ENCODE measurements at places on chromosomes 12 and 14.

- DNase-seq: no peak
Measured at GRCh38 chr12:57523706-57524614, 1.3 kb downstream of the MBD6 start.

- peak; percentile 47 for DNase-seq
Measured at GRCh38 chr14:99127651-99128167, 144.3 kb downstream of the BCL11B start.

GRCh38 chr14:68471029-68471963, 321.6 kb downstream of the ZFP36L1 start:
- DNase-seq: no peak

GRCh38 chr14:73764406-73765280, 50.5 kb upstream of the PNMA1 start:
- DNase-seq: peak; percentile 78

- DNase-seq: no peak
Measured at GRCh38 chr12:104473374-104473983, 16.7 kb downstream of the CHST11 start.

DNA sequence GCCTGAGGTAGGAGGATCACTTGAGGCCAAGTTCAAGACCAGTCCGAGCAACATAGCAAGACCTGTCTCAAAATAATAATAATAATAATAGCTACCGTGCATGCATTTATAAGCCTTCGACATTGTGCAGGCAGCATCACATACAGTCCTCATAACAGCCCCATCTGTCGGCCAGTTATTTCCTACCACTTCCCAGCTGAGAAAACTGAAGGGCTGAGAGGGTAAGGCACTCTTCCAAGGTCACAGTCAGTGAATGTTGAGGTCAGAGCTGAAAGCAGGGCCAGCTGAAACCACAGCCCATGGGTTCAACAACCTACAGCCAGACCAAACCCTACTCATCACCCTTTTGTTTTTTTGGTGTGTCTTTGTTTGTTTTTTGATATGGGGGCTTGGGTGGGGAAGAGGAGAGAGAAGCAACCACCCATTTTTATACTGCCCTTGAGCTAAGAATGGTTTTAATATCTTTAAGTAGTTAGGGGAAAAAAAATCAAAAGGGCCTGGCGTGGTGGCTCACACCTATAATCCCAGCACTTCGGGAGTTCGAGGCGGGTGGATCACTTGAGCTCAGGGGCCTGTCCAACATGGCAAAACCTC, 16.8 kb upstream of the ITPK1 start:
- DNase-seq: no peak

- DNase-seq: no peak
Measured at GRCh38 chr14:31877255-31877798, 199.8 kb upstream of the ARHGAP5 start.

DNA sequence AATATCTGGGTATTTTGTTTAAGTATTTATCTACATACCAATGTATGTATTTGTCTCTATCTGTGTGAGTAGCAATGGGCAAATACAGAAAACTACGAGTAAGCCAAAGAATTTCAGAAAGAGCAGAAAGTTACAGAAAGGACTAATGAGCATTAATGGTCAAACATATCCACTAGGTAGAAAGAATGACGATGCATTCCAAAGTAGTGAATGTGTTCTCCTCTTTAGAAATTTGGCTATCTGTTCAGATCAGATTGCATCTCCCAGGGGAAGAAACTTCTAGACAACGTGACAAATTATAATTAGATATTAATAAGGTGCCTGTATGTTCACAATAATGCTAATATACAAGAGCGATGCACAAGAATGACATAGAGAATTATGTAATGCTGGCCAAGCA, 194.5 kb upstream of the GZMB start:
- no peak for DNase-seq

DNA sequence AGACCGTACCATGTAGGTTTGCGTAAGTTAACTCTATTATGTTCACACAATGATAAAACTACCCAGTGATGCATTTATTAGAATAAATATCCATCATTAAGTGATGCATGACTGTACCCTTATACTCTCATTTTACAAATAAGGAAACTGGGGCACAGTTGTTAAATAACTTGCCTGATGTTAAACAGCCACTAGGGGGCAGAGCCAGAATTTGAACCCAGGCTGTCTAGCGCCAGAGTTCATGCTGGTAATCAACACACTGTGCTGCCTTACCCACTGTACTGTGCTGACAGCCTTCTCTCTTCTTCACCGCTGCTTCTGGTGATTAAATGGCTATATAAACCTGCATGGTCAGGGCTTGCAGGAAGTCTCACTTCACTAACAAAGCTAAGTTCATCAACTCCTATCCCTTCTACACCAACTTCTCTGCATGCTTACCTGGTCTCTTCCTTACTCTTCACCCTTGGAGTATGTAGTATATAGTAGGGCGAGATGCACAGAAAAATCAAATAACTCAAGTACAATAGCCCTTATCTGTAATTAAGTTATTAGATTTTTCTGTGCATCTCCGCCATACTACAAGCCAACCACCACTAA, 43.6 kb upstream of the APPL2 start:
- no peak for DNase-seq

- DNase-seq: no peak
Measured at GRCh38 chr14:81221579-81222102, 882 bp upstream of the GTF2A1 start.

- no peak for DNase-seq
Measured at GRCh38 chr14:79701371-79701770, 509.9 kb downstream of the DIO2 start.

- DNase-seq: no peak
Measured at GRCh38 chr14:31510222-31510621, 22.4 kb upstream of the GPR33 start.

GRCh38 chr12:131720921-131721320, 10.0 kb downstream of the SFSWAP start:
- DNase-seq: no peak

GRCh38 chr14:33282331-33283230, 343.9 kb downstream of the NPAS3 start:
- DNase-seq: no peak

DNA sequence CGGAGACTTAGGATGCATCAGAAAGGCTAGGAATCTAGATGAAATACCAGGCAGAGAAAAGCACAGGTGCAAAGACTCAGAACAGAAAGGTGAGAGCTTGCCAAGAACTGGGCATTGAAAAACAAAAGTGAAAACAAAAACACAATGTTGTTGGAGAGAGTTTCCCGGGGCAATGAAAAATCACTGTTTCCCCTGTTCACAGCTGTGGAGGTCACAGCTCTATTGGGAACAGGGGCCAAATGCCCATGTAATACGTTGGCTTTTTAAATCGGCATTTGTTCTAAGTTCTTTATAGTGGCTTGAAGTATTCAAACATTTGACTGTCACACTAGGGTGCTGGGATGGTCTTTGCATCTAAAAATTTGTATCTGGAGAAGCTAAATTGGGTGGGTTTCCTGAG, 108.3 kb downstream of the SLC15A4 start:
- DNase-seq: no peak

DNA sequence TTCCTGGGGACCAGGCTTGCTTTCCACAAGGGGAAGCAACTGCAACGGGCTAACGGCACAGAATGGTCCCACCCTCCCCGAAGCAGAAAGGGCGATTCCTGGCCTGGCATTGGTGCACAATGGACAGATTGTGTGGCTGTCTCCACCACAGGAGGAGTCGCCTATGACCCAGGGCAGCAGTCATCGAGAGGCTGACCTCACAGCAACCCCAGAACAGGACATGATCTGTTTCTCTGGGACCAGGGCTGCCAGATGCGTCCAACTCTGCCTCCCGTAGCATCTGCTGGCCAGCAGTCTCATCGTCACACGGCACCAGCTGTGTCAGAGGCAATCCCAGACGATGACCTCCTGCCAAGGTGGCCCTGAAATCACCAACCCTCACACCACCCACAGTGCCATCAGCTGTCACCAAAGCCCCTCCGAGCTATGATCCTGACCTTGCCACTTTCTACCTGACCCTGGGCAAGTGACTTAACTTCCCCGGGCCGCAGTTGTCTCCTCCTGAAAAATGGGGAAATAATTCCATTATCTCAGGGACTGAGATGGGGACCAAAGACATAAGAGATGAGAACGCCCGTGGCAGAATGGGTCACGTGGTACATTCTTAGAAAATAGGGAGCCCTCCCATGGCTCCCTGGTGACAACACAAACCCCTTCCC, 86.7 kb downstream of the CHGA start:
- DNase-seq: no peak

DNA sequence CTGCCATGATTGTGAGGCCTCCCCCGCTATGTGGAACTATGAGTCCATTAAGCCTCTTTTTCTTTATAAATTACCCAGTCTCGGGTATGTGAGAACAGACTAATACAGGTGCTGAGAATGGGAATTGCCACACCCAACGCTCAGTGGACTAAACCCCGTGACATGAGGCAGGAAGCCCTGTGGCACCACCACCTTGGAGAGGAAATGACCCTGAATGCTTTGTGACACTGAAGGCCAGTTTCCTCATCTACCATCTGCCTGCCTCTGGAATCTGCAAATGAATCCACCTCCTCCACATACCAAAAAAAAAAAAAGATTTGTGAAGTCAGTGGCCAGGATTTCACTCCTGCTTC, 41.6 kb downstream of the NT5DC3 start:
- no peak for DNase-seq

DNA sequence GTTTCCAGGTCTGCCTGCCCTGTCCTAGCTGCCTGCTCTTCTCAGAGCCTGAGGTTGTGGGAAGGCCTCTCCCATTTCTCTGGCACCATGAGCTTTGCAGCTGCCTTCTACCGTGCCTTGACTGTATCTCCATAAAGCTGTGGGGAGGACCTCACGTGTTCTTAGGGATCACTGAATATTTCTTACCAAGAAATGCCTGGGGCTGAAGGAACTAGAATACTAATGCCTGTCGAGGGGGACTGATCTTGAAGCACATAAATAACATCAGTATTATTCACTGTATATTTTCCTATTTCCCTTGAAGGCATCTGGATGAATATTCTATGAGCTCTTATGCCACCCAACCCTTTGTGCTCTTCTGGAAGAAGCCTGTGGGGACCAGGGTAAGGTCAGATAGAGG, 103.4 kb downstream of the APAF1 start:
- DNase-seq: no peak

DNA sequence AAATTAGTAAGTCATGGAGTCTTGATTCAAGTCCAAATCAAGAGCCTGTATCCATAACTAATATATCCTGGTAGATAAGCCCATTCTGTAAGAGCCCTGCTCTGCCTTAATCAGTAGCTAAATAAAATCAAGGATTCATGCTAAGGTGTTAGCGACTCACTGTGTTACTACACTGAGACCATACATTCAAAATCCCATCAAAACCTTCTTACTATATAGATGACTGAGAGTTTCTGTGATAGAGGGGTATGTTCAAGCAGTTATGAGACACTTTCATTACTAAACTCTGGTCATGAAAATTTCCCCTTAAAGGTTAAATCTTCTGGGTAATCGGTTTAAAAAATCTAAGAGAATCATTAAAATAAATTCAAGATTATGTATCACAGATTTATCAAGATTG, 78.5 kb downstream of the MDGA2 start:
- no peak for DNase-seq

DNA sequence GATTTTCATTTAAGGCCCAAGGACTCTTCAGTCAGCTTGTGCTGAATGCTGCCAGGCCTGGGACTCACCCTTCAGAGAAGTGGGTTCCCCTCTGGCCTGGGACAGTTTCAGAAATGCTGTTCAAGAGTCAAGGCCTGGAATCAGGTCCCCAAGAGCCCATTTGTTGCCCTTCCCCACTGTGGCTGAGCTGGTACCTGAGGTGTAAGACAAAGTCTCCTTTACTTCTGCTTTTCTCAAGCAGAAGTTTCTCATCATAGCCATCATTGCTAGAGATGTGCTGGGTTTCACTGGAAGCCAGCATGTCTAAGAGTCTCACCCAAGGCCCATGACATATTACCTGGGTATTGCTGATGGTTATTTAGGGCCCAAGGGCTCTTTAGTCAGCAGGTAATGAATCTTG, 8.9 kb downstream of the FANCM start:
- DNase-seq: no peak

DNA sequence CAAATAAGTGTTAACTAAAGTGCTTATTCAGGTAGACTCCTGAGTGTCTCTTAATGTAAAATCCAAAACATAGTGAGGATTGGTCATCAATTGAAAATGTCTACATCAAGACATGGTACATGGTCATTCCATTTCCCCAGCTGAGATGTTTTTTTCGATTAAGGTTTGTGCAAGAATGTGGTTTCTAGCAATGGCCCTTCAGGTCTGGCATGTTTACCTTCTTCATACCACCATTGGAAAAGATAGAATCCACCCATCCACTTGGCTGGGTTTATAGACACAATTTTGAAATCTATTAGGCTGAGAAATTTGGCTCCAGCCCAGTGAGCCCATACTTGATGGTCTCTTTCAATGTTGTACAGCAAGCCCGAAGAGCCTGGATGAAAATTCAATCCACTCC, 145.9 kb downstream of the ANO4 start:
- DNase-seq: no peak

- DNase-seq: no peak
Measured at GRCh38 chr14:79631276-79631675, 580.0 kb downstream of the DIO2 start.

GRCh38 chr14:23146351-23146910, 27.4 kb upstream of the CEBPE start:
- DNase-seq: no peak

GRCh38 chr12:31324845-31325523, 966 bp downstream of the SINHCAF start:
- peak; percentile 81 for DNase-seq

- no peak for DNase-seq
Measured at GRCh38 chr14:37089410-37089809, 83.0 kb downstream of the SLC25A21 start.

DNA sequence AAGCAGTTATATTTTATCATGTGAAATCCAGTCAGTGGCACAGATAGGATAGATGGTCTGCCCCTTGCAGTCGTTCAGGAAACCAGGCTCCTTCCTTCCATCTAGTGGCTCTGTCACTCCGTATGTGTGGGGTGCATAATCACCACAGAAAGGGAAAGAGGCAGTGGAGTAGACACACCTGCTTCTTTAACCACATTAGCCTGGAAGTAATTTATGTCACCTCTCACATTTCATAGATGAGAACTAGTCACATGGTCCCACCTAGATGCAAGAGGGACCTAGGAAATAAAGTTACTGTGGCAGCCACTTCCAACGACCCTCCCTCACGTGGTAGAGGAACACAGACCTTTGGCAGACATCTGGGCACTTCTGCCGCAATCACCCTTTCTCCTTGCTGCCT, 14.2 kb upstream of the RNU6-8 start:
- no peak for DNase-seq

DNA sequence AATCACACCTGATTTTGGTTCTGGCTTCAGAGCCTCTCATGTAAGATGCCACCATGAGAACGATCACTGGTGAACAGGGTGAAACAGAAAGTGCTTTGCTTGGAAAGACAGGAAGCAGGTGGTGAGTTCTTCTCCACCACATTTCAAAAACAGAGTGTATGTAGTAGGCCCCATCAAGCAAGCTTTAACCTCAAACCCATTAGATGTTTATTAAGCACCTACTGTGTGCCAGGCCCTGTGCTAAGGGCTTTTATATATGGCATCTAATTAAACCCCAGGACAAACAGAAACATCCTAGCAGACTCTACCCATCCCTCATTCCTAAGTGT, 47.8 kb upstream of the MED13L start:
- no peak for DNase-seq

Data from upper lobe of right lung (tissue), 1 donor.